Activated CD8-positive, alpha-beta memory T cell treated with anti-CD3 and anti-CD28 coated beads, Interleukin-2, amount 10 ng/mL, durations not matched to agents 7 days and 5 days (primary cell): ENCODE measurements at places on chromosomes 3 and 15.
A peak's percentile ranks its signal among the peaks of the same experiment; 100 is the strongest.

- peak overlapping the region; percentile 87 for H3K27ac ChIP-seq
- no peaks in the 10 kb centered on the region for H3K27me3 ChIP-seq
Observed at GRCh38 chr15:52481915-52482314, 46.8 kb downstream of the MYO5A start.

- H3K36me3 ChIP-seq, result no peaks in the 10 kb centered on the region
- no peak overlapping the region for H3K4me3 ChIP-seq
- DNase-seq, result no peak
- H3K27ac ChIP-seq, result no peak overlapping the region
- H3K4me1 ChIP-seq, result peaks cover 6% of the 10 kb centered on the region
- peaks cover 2% of the 10 kb centered on the region for H3K27me3 ChIP-seq
Observed at GRCh38 chr3:40201770-40202169, 107.7 kb upstream of the EIF1B start.

DNA sequence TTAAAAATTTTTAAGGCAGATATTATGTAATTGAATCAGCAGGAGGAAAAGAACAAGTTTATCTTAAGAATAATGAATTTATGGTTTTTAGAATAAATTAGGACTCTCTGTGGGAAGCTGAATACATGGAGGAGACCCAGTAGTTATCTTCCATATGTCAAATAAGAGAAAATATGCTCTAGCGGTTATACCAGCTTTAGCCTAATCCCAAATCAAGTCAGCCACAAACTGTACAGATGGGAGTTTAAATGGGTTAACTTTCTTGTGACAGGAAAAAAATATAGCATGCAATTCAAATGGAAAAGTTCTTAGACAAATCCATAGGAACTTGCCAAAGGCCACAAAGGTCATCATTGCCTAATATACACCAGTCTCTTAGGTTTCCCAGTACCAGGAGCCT is 84.3 kb downstream of the TTBK2 start:
- no peak for DNase-seq
- H3K36me3 ChIP-seq, result no peaks in the 10 kb centered on the region
- no peaks in the 10 kb centered on the region for H3K4me1 ChIP-seq
- H3K27me3 ChIP-seq, result no peaks in the 10 kb centered on the region

GRCh38 chr15:101641129-101641764 is 10.9 kb downstream of the TM2D3 start:
- DNase-seq, result peak; percentile 85
- peak overlapping the region; percentile 17 for H3K4me3 ChIP-seq
- peaks cover 31% of the 10 kb centered on the region for H3K36me3 ChIP-seq
- no peaks in the 10 kb centered on the region for H3K27me3 ChIP-seq
- peaks cover 19% of the 10 kb centered on the region for H3K4me1 ChIP-seq

- peak; percentile 26 for DNase-seq
- H3K4me3 ChIP-seq, result no peak overlapping the region
- peaks cover 2% of the 10 kb centered on the region for H3K27me3 ChIP-seq
- no peak overlapping the region for H3K27ac ChIP-seq
- H3K4me1 ChIP-seq, result no peaks in the 10 kb centered on the region
- no peaks in the 10 kb centered on the region for H3K36me3 ChIP-seq
Observed at GRCh38 chr15:101022306-101022705, 103.1 kb downstream of the LRRK1 start.
